ENCODE measurements at places on chromosomes 11 and 22.

GRCh38 chr11:5004424-5005274 is 10.0 kb downstream of the OR51L1 start:
- DNase-seq: peak; percentile 57

DNA sequence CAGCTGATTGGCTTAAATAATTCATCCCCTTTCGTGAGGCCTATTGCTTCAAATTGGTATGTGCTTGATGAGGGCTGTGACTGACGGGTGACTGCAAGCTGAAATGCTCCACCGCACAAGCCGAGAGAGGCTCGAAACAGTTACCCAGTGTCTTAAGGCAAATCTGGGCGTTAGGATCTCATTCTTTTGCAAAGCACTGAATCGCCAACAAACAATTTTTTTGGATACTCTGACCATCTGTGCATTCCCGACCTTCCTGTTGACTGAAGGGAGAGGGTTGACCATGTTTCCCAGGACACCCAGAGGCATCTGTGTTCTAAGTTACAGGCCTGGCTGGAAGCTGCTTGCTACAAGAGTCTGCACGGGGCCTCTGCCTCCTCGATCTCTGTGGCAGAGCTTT is 32.1 kb downstream of the CACNG2 start:
- DNase-seq: no peak

GRCh38 chr11:79809487-79809886 is 368.7 kb upstream of the TENM4 start:
- no peak for DNase-seq

DNA sequence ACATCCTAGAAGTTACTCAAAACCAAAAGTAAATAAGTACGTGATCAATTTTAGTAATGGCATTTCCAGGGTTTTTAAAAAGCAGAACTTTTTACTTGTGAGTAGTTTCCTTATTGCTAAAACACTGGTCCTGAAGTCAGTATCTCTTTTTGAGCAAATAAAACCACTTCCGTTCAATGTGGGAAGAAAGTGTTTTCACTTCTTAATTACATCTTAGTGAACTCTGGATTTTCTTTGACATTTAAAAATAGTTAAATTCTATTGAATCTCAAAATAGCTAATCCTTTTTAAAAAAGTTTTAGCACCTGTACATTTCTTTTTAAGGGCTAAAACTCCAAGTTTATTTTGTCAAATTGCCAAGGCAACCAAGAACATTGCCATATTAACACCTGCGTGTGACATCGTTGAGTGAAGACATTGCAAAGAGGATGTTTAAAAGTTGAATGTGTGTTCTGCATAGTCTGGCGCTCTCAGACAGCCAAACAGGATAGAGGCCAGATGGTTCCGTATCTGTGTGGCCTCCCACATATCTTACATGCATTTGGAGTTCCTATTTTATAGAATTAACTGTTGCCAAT is 17.2 kb upstream of the OR5B21 start:
- no peak for DNase-seq

- DNase-seq: peak; percentile 73
These were observed 133.6 kb upstream of the C11orf58 start for GRCh38 chr11:16604794-16605388.

GRCh38 chr22:41565403-41566054 is 4.7 kb downstream of the CSDC2 start:
- peak; percentile 84 for DNase-seq

GRCh38 chr11:43788421-43788820 is 92.2 kb upstream of the ALKBH3 start:
- DNase-seq: no peak

DNA sequence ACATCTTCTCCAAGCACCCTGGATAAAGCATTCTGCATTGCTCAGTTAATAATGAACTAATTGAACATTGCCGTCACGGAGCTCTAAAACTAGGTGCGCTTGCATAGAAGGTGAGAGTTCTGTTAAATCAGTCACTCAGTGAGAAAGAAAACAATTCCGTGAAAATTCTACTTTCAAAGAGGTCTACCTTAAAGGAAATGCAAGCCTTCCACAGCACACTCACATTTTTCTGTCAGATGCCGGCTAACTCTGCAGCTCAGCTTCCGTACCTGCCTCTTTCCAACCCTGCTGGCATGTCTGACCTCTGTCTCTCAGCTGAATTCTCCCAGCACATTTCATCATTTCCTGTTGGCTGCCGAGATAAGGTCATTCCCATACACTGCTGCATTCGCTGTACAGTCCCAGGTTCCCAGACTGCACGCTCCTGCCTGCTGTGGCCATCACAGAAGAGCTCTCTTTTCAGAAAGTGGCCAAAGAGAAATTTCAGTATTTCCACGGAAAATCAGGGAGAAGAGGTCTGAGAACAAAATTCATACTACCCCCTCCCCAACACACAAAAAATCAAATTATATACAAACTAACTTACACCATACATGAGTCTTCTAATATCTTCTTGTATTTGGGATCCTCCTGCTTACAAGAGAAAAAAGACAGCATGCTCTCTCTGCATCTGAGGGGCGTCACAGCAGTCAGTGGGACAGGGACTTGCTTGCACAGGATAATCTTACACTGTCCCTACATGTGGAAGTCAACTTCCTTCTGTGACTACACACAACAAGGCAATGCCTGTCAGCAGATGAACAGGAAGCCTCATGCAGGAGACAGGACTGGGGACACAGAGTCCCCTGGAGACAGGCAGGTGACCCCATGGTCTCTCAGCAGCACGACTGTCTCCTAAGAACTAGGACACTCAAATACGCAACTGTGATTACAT is 55.1 kb downstream of the PACSIN2 start:
- DNase-seq: peak; percentile 33

- DNase-seq: no peak
These were observed 83.9 kb downstream of the GALNT18 start for GRCh38 chr11:11537871-11538270.

DNA sequence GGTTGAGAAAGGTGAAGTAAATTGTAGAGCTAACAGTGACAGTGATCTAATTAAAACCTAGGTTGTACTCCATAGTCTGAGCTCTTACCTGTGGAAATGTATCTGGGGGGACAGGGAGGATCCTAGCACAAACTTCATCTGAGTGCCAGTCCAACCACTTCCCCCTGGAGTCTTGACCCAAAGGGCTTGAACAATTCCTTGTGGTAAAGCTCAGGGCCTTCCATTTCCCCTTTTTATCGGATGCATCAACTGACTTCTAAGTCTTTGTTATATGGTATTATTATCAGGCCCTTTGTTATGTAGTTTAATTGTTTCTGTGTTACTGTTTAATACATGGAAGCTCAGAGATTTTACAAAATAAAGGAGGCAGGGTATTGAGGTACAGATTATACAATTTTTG is 140.2 kb upstream of the SESN3 start:
- no peak for DNase-seq

- peak; percentile 75 for DNase-seq
These were observed 18.4 kb downstream of the SELENOO start for GRCh38 chr22:50218996-50219727.

- DNase-seq: no peak
These were observed 12.3 kb downstream of the TSKU start for GRCh38 chr11:76795290-76795935.

DNA sequence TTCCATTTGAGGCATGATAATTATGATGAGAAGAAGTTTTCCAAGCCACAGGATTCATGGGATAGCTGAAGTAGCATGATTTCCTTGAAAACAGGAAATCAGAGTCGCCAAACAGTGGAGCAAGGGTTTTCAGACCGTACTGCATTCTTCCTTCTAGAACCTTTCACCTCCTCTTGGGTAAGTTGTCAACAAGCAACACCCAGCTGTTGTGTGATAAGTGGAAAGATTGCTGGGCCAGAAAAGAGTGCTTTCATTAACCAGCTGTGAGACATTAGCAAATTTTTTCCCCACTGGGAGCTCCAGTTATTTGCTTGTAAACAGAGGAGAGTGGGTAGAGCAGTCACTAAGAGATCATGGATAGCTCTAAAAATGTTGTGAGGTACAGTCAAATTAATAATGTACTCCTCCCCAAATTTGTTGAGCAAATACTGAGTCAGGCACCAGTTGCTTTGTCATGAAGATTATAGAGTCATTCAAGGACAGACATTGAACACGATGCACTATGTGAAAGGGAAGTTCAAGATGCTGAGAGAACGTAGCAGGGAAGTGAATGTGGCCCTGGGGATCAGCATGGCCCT is 11.7 kb upstream of the MPEG1 start:
- peak; percentile 23 for DNase-seq

- no peak for DNase-seq
These were observed 176.5 kb downstream of the LARGE1 start for GRCh38 chr22:33743756-33744155.
